H4 (cell line): ENCODE measurements at places on chromosomes 3 and 15. TPM values are rescaled to one million over a fixed set of nuclear protein-coding genes. Genes with fewer than 3 reads are reported as not detected.

DNA sequence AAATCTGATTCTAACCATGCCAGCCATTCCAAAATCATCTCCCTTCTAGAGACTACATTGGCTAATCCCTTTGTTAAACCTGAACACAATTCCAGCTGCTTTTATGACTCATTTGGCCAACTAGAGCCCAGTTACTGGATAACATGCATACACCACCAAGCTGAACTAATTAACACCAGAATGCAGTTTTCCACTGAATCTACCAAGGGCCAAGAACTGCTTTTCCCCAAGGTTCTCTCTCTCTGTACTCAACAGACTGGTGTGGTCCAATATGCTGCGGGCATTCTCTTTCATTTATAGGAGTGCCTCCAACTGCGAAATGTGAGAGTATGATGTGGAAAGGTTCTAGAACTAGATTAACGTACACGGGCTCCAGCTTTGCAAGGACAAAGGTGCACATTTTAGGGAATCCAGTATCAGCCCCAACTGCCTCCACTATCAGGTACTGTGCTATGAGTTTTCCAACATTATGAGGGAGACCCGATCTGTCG, 1.5 kb downstream of the CHSY1 start:
- peak; percentile 29 for DNase-seq

- no peak for DNase-seq
These were observed 238.1 kb upstream of the STT3B start for GRCh38 chr3:31294430-31295149.

- DNase-seq = no peak
These were observed 89.6 kb downstream of the TM4SF4 start for GRCh38 chr3:149564079-149564478.

DNA sequence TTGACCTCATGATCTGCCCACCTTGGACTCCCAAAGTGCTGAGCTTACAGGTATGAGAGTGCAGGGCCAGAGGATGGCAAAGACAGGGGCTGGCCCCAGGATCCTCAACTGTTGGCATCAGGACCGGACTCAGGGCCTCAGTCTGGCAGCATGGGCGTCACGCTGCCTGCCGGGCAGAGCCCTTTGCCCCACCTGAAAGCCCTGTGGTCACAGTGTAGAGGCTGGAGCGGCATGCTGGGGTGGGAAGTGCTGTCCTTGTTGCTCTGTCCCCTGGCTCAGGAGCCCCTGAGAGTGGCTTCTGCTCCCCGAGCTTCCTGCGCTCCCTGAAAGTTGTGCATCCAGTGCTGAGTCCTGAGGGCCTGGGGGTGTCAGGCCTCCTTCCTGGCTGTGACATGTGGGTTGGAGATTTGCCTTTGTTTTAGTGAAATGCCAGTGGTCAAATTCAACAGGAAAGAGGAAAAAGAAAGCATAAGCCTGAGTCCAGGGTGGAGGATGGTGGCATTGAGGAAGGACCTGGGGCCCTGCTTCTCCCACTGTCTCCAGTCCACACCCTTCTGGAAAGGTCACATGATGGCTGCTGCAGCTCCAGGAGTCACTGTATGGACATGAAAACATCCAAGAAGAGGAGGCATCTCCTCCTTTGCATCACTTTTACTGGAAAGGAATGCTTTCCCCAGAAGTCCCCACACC, 147.2 kb downstream of the OR4M2 start:
- DNase-seq = no peak

DNA sequence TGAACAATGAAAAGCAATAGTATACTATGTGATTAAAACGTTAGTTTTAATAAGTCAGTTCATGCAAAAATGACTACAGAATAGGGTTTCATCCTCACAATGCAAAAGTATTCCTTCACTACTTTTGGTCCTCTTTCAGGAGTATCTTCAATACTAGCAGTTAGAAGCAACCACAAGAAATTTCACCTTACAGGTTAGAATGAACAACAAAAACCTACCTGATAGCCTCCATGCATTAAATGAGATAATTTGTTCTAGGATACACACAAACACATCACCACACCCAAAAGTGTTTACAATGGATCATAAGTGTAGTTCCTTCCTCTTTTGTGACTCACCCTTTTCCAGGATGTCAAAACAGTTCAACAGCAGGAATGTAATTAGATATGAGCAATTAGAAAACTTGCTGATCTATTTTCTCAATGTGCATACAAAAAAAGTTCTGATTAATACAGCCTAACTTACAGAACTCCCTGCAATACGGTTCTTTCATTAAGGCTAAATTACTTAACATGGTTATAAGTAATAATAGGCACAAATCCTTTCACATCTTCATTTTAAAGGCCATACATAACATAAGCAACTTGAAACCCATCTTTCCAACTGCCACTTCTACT, 21.6 kb downstream of the UACA start:
- DNase-seq = peak; percentile 69

DNA sequence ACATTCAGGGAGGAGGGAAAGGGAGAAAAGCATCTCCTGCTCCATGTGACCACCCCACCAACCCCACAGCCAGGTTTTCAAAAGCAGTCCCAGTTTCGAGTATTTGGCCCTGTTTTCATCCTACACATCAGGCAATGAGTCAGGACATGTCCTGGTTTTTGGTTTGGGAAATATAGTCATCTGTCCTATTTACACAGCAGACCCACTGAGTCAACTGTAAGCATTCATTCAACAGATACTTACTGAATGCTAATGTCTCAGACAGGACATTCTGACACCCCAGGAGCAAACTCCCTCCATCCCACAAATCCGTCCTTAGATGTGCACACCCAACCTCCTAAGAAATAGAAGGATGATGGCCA, 32.9 kb downstream of the IGDCC3 start:
- no peak for DNase-seq

CYP1A2 gene
- not detected in 2 replicates for total RNA-seq

GRCh38 chr15:68497206-68497910, 65.4 kb upstream of the ITGA11 start:
- no peak for DNase-seq

GRCh38 chr3:88046766-88047165, 12.0 kb downstream of the CGGBP1 start:
- DNase-seq = no peak

GRCh38 chr3:39435006-39435748, 28.7 kb downstream of the RPSA start:
- no peak for DNase-seq

CPEB1 gene
- total RNA-seq = 5.2 and 6.6 TPM in 2 replicates

DNA sequence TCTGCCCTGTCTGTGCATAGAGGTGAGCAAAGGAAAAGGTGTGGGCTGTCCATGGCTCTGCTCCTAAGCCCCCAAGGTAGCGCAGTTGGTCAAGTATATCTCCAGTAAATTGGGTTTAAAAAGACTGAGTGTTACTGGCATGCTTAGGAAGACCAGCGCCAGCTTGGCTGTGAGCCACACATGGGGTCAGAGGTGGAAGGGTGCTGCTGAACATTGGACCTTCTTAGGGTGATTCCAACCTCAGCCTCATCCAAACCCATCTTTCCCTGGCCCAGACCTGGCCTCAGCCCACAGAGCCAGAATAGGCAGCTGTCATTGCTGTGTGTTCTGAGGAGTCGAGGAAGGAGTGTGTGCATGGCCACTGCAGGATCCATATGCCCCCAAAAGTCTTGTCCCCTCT, 5.6 kb downstream of the IL17RE start:
- DNase-seq = no peak

DNA sequence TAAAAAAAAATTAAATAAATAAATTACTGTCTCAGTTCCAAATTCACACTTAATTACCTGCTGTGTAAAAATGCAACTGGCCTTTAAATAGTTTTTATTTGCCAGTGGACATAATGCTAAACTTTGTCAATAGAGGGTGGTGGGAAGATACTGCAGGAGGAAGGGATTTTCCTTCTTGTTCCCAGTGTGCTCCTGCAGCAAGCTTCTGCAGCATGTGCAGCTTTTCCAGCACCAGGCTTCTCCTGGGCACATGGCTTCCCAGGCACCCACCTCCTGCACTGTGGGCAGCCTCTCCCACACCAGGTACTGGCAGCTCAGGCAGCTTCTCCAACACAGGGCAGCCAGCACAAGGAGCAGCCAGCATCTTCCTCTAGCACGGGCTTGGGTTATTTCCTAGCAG, 29.6 kb upstream of the BBX start:
- no peak for DNase-seq

- no peak for DNase-seq
These were observed 99.6 kb upstream of the ETV5 start for GRCh38 chr3:186208296-186208989.

IGDCC3 gene
- not detected in 2 replicates for total RNA-seq

CD86 gene
- total RNA-seq = 0.39 and 1.6 TPM in 2 replicates
